Stimulated activated CD4-positive, alpha-beta T cell treated with anti-CD3 and anti-CD28 coated beads, Interleukin-1b, Interleukin-23, amount 100 ng/mL, for 1 hour (primary cell): ENCODE measurements at places on chromosomes 11 and 22.
A peak's percentile ranks its signal among the peaks of the same experiment; 100 is the strongest.

- DNase-seq = no peak
Observed at GRCh38 chr11:62671236-62671607, 251 bp upstream of the UQCC3 start.

GRCh38 chr11:14312736-14313438 is 46.1 kb downstream of the RRAS2 start:
- DNase-seq = no peak

- DNase-seq = no peak
Observed at GRCh38 chr22:33112580-33112979, 54.4 kb upstream of the SYN3 start.

DNA sequence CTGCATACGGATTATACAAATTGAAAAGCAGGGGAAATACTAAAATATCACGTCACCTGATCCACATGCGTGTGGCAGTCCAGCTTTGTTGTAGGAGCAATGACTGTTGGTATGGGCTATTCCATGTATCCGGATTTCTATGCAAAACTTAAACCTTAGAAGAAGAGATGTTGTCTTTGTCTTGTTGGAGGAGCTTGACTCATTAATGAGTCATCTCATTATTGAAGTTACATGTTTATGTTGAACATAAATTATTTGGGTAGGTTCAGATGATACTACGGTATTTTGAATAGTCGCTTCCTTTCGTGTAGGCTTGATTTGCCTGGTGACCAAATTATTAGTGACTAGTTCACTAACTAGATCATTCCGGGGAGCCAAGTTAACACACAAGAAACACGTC is 806 bp upstream of the SAAL1 start:
- DNase-seq = no peak

DNA sequence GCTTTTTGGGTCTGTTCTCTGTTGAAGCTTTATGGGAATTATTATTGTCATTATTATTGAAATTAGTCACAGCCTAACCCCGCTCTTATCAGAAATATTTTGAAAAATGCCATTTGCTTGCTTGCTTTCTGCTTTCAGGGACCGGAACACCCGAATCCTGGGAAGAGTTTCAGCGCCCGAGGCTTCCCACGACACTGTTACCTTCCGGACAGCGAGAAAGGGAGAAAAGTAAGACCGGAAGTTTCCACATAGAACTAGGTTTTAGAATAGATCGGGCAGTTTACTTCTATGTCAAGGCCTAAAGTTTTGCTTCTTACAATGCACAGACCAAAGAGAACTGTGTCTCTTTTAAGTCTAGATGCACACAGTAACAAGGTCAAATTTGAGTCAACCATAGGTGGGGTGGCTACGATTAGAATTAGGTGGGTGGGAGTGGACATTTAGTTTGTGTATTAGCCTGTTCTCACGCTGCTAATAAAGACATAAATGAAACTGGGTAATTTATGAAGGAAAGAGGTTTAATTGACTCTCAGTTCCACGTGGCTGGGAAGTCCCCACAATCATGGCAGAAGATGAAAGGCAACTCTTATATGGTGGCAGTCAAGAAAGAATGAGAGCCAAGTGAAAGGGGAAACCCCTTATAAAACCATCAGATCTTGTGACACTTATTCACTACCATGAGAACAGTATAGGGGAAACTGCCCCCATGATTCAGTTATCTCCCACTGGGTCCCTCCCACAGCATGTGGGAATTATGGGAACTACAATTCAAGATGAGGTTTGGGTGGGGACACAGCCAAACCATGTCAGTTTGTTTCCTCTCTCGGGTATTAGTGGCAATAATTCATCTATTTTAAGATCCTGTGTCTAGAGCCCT is 12.9 kb downstream of the MPEG1 start:
- no peak for DNase-seq

- DNase-seq = no peak
Observed at GRCh38 chr11:2136209-2136951, 2.8 kb downstream of the IGF2 start.

- DNase-seq = no peak
Observed at GRCh38 chr11:9639099-9639498, 24.8 kb upstream of the SWAP70 start.

DNA sequence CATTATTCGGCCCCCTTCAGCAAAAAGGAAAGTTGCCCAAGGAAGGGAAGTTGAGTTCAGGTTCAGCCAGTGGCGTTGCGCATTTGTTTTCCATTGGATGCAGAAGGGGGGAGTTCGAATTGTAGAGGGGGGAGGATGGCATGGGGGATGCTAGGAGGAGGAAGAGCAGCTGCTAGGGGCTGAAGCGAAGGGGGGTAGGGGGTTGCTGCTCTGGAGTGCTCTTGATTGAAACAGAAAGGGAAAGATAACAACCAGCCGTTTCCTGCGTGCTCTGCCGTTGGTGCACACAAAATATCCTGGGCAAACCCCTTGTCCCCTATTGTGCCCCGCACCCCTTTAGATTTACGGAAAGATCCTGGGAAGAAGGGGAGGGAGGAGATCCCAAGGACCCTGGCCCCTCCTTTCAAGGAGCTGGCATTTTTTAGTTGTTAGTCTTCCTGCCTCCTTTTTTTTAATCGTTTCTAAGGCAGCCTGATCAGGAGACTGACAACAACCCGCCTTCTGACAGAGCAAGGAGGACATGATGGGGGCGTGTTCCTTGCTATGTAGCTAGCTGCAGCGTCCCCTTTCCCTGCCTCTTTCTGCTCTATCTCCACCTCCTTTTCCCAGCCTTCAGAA is 2.1 kb downstream of the KMT2A start:
- peak; percentile 6 for DNase-seq

GRCh38 chr11:45671246-45672171 is 6.1 kb upstream of the CHST1 start:
- DNase-seq = no peak

DNA sequence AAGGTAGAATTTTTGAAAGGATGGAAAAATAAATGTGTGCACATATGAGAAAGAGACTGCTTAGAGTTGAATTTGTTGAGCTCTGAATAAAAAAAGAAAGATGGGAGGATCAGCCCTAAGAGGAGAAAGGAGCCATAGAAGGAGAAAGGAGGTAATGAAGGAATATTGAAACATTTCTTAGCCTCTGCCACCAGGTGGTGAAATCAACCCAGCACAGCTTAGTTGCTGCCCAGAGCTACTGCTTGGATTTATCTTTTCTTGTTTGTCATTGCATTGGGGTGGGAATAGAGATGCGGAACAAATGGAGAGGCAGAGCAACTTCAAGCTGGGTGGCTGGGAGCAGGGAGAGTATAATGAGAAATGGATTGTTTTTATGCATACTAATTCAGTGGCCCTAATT is 80.4 kb downstream of the SERGEF start:
- no peak for DNase-seq

DNA sequence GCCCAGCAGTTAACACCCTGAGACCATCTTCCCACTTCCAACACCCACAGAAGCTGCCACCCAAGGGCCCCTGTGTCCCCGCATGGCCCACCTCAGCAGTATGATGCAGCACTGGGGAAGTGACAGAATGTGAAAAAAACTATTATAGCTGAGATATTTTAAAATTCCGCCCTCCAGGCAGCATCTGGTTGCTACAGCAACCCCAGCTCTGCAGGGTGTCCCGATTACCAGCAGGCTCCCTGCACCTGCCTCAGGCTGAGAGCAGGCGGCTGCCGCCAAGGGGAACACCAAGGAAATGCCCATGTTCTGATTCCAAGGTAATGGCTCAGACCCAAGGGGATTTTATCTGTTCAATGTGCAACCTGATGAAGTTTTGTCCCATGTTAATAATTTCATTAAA is 10.5 kb upstream of the TMEM121B start:
- no peak for DNase-seq

GRCh38 chr11:31355817-31356216 is 13.7 kb downstream of the DCDC1 start:
- DNase-seq = no peak

- DNase-seq = peak; percentile 26
Observed at GRCh38 chr11:75214411-75214821, 26.2 kb upstream of the TPBGL start.

DNA sequence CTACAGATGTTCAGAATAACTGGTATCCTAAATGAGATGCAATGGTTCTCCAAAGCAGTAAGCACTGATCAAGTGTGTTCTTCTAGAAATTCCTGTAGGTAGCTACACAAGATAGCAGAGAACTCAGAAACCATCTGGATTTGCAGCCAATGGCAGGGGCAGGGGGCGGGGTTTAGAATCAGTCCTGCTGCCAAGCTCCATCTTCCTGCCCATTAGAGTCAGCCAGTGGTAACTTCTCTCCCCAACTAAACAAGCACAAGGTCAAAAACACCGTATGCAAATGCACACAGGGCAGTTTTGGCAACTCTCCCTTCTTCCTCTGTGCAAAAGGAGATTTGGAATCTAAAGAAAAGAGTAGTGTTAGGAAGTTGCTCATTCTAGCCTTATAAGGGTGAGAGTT is 237.5 kb upstream of the CCDC90B start:
- DNase-seq = no peak

GRCh38 chr22:48486134-48486532 is 1341.5 kb downstream of the BRD1 start:
- DNase-seq = no peak

DNA sequence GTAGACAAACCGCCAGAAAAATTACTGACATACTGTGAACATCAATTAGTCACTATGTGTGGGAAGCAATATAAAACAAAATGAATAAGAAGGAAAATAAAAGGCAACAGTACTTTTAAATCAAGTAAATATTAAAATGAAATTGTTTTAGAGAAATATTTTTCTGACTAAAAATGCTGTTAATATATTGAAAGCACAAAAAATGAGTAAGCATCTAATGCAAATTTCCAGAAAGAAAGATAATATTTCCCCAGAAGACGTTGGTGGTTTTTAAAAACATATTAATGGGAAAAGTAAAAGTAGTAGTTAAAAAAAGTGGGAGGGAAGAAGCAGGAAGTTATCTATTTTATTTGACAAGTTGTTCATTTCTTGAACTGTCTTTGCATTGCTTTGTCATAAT is 16.5 kb downstream of the XKR3 start:
- DNase-seq = no peak

GRCh38 chr11:33375688-33376311 is 118.6 kb downstream of the HIPK3 start:
- DNase-seq = no peak

DNA sequence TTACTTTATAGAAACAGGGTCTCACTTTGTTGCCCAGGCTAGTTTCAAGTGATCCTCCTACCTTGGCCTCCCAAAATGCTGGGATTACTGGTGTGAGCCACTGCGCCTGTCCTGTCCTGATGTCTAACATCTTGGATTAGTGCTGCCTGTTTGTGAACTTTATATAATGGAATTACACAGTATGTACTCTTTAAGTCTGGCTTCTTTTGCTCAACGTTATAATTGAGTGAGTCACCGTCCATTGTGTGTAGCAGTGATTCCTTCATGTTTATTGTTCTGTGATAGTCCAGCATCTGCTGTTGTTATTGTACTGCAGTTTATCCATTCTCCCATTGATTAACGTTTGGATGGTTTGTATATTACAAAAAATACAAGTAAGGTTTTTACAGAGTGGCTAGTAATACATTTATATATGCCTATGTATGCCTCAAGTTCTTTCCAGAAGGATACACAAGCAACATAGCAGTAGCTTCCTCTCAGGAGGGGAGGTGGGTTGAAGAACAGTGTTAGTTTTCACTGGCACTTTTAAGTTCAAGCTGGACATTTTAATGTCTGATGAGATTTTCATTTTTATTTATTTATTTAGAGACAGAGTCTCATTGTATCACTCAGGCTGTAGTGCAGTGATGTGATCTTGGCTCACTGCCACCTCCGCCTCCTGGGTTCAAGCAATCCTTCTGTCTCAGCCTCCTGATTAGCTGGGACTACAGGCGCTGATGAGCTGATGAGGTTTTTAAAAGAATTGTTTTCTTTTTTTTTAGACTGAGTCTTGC is 25.2 kb upstream of the MICALL1 start:
- no peak for DNase-seq

DNA sequence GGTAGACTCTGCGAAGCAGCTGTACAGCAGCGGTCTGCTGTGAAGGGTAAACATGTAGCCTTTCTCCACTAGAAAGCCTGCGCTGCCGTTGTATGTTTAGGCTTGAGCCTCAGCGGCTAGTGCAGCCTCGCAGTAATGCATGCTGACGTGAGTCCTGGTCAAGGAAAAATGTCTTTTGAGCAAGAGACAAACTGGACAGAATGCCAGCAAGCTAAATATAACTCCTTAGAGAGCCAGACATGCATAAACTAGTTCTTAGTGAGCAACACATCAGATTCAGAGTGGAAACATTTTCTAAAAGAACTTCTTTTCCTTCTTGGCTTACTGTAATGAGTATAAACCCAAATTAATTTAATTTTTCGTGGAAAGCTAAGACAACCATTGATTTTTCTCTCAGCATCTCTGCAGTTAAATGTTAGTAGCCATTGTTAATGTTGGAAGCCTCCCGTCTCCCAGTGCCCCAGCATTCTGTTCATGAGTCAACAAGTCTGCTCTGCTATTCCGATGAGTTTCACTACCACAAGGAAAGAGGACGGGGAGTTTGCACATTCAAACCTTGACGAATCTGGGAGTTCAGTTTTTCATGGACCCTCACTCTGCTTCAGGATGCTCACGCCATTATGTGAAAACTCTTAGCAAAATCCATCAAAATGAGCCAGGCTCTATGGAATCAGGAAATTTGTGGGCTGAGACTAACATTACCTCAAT is 51.4 kb downstream of the JAM3 start:
- no peak for DNase-seq

GRCh38 chr11:47904048-47904447 is 55.9 kb upstream of the NUP160 start:
- no peak for DNase-seq

- DNase-seq = no peak
Observed at GRCh38 chr11:57658023-57658361, 430 bp downstream of the CLP1 start.

DNA sequence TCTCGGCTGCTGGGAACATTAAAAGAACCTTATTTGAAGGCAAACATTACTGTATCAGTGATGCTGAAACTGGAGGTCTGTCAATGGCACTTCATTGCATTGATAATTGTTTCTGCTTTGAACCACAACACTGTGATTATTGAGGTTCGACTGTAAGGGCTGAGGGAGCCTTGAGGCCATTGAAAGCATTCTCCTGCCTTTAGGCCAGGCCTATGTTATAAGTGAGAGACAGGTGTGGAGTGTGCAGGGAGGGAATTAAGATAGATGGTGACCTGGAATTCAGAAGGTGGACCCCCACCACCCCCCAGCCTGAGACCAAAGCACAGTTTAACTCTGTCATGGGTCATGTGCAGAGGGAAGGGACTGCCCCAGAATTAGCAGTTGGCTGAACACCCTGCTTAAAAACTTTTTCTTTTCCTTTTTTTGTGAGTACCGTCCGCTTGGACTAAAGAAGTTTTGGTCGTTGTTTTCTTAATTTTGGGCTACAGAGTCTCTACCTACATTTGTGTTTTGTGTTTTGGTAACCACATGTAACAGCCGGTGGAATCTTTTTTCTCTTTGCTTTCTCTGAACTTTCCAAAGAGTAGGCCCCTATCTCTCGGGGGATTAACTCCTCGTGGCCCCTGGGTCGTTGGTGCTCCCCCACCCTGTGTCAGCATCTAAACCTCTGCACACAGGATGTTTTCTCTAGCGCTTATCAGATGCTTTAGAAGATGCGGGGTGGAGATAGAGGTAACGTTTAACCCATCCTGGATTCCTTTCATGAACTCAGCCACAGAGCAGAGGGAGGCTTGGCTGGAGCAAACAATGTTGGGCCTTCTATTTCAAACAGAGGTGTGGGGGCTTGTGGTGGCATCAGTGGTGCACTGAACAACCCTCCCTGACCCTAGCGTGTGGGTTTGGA is 43.7 kb downstream of the ZBTB16 start:
- DNase-seq = no peak

- no peak for DNase-seq
Observed at GRCh38 chr22:21819183-21819770, 48.2 kb downstream of the MAPK1 start.

- no peak for DNase-seq
Observed at GRCh38 chr11:121681550-121682268, 228.9 kb upstream of the SORL1-AS1 start.
